ENCODE measurements at places on chromosomes 7 and 10.

DNA sequence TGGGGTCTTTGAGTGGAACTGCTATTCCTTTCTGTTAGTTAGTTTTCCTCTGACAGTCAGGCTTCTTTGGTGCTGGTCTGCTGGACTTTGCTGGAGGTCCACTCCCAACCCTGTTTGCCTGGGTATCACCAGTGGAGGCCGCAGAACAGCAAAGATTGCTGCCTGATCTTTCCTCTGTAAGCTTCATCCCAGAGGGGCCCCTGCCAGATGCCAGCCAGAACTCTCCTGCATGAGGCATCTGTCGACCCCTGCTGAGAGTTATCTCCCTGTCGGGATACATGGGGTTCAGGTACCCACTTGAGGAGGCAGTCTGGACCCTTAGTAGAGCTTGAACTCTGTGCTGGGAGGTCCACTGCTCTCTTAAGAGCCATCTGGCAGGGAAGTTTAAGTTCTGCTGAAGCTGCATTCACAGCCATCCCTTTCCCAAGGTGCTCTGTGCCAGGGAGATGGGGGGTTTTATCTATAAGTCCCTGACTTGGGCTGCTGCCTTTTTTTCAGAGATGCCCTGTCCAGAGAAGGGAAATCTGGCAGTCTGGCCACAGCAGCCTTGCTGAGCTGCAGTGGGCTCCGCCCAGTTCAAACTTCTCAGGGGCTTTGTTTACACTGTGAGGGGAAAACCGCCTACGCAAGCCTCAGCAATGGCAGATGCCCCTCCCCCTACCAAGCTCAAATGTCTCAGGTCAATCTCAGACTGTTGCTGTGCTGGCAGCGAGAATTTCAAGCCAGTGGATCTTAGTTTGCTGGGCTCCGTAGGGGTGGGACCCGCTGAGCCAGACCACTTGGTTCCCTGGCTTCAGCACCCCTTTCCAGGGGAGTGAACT, 89.7 kb upstream of the CDK6 start:
- no peak for DNase-seq

- DNase-seq = no peak
Measured at GRCh38 chr7:131292141-131292905, 35.4 kb upstream of the MKLN1 start.

DNA sequence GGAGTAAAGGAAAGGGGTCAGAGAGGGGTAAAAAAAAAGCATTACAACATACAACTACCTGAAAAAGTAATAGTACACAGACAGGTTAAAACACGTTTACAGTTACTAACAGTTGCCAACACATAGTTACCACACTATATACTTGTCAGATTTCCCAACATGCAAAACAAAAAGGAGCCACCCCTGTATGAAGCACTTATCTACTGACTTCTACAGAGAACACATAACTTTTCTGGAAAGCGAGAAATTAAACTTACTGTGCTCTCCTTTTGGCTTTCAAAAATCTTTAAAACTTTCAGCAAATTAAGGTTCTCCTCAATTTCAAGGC, 2.1 kb downstream of the ABI1 start:
- no peak for DNase-seq

GRCh38 chr10:29950391-29950790, 109.0 kb downstream of the JCAD start:
- peak; percentile 33 for DNase-seq

DNA sequence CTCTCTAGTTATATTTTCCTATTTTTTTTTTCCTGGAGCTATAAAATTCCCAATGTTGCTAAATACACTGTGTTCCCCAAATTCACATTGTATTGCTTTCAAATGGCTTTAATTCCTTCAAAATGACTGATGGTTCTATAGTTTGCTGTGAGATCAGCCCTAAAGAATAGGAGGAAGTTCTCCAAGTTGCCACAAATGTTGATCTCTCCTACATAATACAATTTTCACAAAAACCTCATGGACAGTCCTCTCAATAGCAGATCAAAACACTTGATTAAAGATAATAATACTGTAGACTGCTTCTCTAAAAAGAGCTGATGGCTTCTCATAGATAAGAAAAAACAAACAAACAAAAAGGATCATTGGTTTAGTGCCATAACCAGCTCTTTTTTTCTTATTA, 97.8 kb upstream of the CAV2 start:
- DNase-seq = no peak

GRCh38 chr7:154652564-154652963, 350.4 kb downstream of the PAXIP1 start:
- DNase-seq = no peak

GRCh38 chr7:120259386-120259785, 13.6 kb upstream of the KCND2 start:
- no peak for DNase-seq

- DNase-seq = no peak
Measured at GRCh38 chr10:25959540-25960232, 25.7 kb downstream of the MYO3A start.

- DNase-seq = peak; percentile 66
Measured at GRCh38 chr7:27184337-27185012, 557 bp downstream of the HOXA11 start.

GRCh38 chr10:126930883-126931503, 25.8 kb downstream of the DOCK1 start:
- no peak for DNase-seq

DNA sequence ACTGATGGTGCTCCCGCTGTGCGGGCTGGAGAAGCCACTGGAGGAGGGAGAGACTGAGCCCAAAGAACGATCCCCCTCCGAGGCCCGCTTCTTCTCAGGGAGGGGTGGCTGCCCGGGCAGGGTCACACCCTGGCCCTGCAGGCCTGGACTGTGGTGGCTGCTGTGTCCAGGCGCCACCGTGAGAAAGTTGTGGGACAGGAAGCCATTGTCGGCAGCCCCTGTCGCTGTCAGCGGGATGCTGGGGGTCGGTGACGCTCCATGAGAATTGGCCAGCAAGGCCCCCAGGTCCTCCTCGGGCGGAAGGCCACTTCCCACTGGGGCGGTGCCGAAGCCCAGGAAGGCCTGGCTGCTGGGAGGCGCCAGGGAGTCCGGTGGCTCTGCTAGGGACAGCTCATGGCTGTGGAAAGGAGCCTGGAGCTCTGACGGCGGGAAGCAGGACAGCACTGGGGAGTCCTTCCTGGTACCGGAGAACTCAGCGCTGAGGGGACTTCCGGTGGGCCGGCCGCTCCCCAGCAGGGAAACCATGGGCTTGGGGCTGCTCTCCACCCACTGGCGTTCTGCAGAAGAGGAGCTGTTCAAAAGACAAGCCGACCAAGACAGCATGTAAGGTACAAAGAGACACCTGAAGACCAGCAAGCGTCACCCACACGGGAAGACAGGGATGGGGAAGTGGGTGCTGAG, 278.8 kb downstream of the TNS3 start:
- DNase-seq = no peak

GRCh38 chr10:93815304-93816096, 57.8 kb downstream of the LGI1 start:
- DNase-seq = no peak

DNA sequence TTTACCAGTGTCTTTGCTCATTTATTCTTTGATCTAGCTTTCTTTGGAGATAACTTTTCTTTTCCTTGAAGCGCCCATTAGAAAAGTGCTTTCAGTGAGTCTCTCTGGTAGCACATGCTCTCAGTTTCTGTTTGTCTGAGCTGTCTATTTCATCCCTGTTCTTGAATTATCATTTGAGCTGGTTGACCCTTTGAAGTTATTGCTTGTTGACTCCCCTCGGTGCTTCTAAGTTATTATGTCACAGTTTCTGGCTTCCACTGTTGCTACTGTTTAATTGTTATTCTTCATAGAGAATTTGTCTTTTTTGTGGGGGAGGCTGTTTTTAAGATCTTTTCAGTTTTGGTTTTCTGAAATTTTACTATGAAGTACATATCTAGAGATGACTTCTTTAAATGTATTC, 11.4 kb upstream of the PRF1 start:
- DNase-seq = no peak

GRCh38 chr7:80611779-80612178, 26.7 kb upstream of the CD36 start:
- peak; percentile 2 for DNase-seq

GRCh38 chr7:66167773-66168387, 37.3 kb upstream of the TPST1 start:
- no peak for DNase-seq

DNA sequence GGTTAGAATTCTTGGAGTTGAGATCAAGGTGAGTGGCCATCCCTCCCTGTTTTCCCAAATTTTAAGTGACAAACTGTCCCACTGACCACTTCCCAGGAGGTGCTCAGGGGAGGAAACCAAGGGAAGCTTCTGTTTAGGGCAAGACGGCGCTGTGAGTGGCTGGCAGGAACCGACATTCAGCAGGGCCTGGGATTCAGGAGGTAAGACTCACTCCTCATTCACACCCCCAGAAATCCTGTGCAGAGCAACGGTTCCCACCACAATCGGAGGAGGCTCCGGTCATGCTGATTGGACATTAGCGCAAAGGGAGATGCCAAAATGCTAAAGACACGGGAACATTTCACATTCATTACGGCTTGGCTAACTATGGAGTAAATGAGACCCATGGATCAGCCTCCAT, 200.9 kb downstream of the GRID1 start:
- DNase-seq = no peak

GRCh38 chr10:35423505-35424306, 87.4 kb downstream of the CCNY start:
- no peak for DNase-seq

Data from Calu3 (cell line).